Activated CD8-positive, alpha-beta memory T cell treated with anti-CD3 and anti-CD28 coated beads for 4 hours (primary cell): ENCODE measurements at places on chromosomes 12 and 14.

DNA sequence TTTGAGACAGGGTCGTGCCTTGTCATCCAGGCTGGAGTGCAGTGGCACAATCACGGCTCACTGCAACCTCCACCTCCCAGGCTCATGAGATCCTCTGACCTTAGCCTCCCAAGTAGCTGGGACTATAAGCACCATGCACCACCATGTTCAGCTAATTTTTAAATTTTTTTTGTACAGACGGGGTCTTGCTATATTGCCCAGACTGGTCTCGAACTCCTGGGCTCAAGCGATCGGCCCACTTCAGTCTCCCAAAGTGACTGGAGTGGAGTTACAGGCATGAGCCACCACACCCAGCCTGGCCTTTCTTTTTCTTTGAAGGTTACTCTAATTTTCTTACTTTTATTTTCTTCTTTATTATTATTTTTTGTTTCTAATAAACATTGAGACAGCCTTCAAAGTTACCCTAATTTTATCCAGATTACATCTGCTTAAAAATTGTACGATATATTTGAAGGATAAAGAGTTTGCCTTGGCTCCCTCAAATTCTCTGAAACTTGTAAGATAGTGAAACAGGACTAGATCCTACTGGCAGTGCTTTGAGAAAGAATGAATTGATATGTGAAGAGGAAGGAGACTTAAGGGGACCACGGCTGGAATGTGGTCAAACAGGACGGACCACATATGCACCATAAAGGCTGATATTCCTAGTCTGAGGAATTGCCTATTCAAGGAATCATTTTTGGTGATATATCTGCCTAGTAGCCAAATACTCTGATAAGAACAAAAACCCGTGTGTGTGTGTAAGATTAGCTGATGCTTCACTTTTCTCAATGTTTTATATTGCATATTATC is 14.1 kb upstream of the SINHCAF start:
- no peak for DNase-seq

DNA sequence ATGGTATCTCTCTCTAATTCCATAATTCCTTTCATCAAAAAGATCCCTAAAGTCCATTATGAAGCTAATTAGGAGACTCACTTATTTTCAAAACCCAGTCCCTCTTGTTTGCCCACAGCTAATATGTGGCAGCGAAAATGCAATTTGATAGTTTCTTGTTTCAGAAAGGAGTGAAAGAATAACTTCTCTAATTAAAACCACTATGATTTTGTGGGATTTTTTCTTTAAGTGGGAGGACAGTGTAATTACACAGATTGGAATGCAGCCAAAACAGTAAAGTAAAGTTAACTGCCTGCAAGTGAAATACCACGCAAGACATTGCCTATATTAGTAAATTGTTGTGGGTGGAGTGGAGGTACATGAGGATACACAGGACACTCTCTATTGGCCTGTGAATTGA is 50.0 kb downstream of the PTPRO start:
- DNase-seq, result no peak

GRCh38 chr12:65891219-65891618 is 66.9 kb downstream of the HMGA2 start:
- no peak for DNase-seq

- no peak for DNase-seq
These were observed 14.0 kb upstream of the HPD start for GRCh38 chr12:121872546-121873215.

DNA sequence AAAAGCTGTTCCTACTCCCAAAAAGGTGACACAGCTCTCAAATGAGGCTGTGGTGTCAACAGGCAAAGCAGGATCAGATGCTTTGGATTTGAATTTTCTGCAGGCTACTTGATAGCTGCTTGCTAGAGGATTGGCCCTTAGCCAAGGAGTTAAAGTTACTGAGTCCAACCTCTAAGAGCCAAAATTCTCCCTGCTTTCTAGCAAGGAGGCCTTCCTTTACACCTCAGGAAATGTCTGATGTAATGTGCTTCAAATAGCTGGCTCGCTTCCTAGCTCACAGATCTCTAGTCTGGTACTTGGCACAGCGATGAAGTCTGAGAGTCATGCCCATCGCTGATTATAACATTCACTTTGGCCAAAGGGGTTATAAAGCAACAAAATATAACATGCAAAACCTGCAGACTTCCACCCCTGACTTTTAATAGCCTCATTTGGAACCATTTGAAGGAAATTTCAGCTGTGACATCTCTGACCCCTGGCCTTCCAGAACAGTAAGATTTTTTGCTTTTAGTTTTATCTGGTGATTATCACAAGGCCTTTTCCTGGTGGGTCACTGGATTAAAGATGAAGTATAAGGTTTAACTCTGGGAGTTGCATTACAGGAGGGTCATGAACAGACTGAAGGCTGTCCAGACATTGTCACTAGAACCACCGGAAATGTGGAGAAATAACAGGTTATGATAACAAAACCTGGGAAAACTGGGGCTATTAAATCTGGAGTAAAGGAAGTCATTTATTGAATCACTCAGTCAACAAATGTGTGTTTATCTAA is 189.7 kb downstream of the EPS8 start:
- DNase-seq, result no peak

- DNase-seq, result no peak
These were observed 53.8 kb upstream of the RIC8B start for GRCh38 chr12:106720696-106721095.

DNA sequence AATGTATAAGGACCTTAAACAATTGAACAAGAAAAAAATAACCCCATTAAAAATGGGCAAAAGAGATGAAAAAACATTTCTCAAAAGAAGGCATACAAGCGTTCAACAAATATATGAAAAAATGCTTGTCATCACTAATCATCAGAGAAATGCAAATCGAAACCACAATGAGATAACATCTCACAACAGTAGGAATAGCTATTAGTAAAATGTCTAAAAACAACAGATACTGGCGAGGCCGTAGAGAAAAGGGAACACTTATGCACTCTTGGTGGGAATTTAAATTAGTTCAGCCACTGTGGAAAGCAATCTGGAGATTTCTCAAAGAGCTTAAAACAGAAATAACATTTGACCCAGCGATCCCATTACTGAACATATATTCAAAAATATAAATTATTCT is 769.8 kb upstream of the MGAT4C start:
- no peak for DNase-seq

GRCh38 chr12:94699801-94700200 is 49.4 kb upstream of the TMCC3 start:
- DNase-seq, result no peak

GRCh38 chr12:14258575-14258940 is 106.9 kb upstream of the ATF7IP start:
- no peak for DNase-seq
